ENCODE measurements at places on chromosomes 5 and 9.

GRCh38 chr5:13945271-13945670 lies 783 bp upstream of the DNAH5 start:
- DNase-seq = no peak

DNA sequence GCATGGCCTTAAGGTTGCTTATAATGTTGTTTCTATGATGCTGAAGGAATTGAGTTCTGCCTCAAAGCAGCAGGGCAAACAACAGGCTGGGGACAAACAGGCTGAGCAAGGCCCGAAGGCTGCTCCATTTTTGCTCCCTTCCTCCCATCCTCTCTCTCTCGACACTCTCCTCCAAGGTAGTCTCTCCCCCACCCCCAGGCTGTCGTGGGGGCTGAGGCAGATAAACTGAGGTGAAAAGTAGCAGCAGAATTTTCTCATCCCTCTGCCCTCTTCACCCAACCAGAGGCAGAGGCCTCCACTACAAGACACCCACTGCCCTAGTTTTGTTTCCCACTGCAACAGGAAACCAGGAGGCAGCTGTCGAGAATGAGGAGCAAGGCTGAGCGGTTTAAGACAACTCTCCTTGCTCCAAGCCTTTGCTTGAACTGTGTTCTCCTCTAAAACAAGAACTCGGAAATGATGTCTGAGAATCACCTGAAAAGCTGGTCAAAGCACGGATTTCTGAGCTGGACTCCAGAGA lies 13.5 kb upstream of the GNA14 start:
- no peak for DNase-seq

DNA sequence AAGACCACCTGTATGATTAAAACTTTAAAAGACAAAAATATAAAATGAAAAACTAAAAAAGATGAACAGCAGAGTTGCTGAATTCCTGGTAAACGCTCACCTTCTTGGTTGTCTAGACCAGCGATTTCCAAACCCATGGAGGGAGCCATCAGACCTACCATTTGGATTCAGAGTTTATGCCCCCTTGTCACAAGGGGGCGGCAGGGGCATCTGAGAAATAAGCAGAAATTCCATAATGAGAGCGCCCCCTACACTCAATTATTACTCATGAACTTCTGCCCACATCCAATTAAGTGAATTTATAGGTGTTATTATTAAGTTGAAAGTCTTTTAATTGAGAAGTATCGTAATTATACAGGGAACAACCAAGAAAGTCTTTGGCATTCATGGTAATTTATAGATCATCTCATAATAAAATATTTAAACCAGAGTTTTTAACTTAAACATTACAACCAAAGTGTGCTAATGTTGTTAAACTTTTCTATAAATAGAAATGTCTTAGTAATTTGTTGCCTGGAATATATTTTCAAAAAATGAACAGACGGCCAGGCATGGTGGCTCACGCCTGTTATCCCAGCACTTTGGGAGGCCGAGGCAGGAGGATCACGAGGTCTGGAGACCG lies 35.2 kb upstream of the SPATA31C2 start:
- peak; percentile 65 for DNase-seq

DNA sequence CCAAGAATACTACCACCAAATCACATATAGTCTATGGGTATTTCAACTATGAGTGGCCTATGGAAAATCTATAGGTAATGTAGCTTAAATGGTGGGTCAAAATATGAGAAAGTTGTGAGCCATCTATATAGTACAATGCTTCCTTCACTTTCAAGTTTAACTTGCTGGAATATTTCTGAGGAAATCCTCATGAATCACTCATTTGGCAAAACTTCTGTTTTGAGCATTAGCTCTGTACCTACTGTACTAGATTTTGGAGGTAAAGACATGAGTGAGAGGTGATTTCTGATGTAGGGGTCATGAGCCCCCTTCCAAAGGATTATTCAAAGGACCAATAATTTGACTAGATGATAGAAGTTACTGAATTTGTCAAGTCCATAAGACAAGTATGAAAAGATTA lies 80.6 kb upstream of the DAB2 start:
- no peak for DNase-seq

DNA sequence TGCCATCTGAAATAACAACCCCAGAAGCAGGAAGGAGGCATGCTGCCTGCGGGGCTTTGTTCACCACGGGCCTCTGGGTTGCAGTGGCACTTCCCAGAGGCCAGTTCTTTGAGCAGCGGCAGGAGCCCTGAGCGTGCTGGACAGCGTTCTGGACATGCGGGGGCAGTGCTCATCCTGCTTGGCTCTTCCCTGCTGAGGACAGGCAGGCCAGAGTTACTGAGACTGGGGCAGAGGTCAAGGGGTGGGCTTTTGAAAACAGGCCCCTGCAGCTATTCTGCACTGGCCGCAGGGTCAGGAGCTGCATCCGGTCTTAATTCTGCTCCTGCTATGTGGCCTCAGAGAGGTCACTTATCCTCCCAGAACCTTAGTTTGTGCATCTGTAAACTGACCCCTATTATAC lies 258.6 kb downstream of the FSTL4 start:
- DNase-seq = no peak

- DNase-seq = no peak
Observed at GRCh38 chr9:137799630-137799983, 78.0 kb upstream of the CACNA1B start.

GRCh38 chr5:171895081-171895480 lies 109.5 kb downstream of the SMIM23 start:
- DNase-seq = no peak

GRCh38 chr5:150589862-150590601 lies 50.4 kb upstream of the SYNPO start:
- no peak for DNase-seq

- no peak for DNase-seq
Observed at GRCh38 chr5:53335115-53335514, 145.3 kb upstream of the FST start.

DNA sequence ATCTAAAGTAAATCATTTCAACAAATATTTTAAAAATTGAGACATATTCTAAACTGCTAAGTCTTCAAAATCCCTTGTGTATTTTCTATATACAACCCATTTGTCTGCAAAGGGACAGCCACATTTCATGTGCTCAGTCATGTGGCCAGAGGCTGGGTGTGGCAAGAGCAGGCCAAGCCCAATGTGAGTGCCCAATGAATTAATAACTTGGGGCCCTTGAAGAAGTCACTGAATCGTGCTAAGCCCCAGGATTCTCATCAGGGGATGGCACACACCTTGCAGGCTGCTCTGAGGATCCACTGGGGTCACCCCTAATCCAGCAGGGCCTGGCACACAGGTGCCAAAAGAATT lies 78.2 kb upstream of the SMIM23 start:
- no peak for DNase-seq

GRCh38 chr9:72930828-72931227 lies 22.0 kb downstream of the ALDH1A1 start:
- DNase-seq = no peak

DNA sequence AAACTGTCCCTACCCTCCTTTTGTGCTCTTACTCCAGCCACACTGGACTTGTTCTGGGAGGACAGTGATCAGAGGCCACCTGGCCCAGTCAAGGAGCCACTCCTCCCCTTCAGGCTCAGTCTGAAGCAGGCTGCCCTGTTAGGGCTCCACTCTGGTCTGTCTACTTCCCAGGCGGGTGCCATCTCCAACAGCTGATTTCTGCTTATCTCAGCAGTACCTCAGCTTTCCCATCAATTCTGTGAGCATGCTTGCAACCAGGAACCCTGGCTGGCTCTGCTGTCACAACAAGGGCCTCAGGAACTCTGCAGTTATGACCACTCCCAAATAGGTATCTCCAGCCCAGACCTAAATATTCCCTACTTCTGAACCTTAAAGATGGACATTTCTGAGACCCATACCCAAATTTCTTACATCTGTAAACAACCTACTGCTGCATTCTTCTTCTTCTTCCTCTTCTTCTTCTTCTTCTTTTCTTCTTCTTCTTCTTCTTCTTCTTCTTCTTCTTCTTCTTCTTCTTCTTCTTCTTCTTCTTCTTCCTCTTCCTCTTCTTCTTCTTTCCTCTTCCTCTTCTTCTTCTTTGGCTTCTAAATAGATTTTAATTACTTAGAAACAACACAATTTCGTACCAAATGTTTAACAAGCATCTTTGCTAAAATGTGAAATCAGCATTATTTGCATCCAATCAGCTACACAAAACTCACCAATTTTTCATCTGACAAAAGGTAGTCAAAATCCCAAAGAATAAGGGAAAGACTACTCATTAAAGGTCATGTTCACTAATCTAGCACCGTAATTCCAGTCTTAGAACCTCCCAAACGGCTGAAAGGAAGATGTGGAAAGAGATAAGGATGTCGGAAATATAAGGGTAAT lies 13.6 kb upstream of the SLC22A4 start:
- DNase-seq = no peak

DNA sequence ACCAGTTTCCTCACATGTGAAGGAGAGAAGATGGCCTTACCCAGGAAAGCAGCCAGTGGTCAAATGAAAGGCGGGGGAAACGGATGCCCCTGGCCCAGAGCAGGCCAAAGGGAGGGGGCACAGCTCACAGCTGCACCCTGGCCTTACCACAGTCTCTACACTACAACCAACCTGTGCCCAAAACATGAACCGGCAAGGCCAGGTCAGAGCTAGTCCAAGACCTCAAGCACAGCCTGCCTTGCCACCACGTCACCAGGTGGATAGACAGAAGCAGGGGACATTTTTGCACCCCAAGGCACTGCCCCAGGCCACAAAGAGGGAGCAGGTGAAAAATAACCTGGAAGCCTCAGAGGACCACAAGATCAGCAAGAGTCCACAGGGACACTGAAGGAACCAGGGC lies 4.5 kb downstream of the GRIN1 start:
- DNase-seq = no peak
